ENCODE measurements at places on chromosomes 1 and 21. TPM values are rescaled to one million over a fixed set of nuclear protein-coding genes. Genes with fewer than 3 reads are reported as not detected.

DNA sequence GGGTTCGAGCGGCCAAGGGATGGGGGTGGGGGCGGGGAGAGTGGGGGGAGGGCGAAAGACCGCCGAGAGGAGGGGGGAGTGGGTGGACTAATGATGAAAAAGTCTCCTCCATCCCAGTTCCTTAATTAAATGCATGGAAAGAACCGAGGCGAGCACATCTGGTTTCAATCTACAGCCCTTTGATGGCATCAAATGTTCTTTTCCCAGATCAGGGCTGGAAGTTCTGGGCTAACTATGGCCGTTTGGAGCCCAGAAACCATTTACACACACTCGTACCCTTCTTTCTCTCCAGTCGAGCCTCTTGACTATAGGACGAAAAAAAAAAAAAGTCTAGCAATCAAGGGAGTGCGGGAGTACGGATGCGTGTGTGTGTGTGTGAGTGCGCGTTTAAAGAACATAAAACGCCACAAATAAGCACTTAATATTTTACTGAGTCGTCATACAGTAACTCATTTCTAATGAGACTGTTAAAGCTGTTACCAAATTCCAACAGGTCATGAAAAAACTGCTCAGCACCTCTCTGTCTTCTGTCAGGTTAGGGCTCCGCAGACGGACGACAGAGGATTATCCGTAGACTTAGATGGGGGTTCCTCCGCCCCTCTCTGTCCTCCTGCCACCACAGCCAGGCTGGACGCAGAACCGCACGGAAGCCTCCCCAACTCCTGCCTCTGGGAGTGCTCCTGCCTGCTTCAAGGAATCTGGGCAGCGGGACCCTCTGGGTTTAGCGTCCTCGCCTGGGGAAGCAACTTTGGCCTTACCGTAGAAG lies 2.1 kb upstream of the PRRX1 start:
- peak; percentile 33 for DNase-seq

Gene FCRLA
- not detected for total RNA-seq

DNA sequence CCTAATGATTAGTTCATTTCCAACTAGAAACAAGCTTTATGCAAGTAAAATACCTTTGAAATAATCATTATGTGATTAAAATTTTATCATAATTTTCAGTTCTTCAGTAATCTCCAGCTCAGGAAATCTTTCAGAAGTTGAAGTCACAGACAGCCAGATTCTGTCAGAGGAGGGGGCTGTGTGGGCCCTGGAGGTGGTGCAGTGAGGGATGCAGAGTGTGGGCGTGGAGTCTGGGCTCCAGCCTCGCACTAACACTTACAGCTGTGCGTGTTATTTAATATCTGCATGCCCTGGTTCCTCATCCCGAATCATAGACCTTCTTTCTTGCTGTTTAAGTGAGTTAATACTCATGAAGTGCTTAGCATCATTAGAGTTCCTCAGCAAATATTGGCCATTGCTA lies 23.9 kb downstream of the WDR64 start:
- no peak for DNase-seq

Gene UHMK1
- 73.4 TPM for total RNA-seq

GRCh38 chr1:111222308-111223125 lies 5.0 kb upstream of the CHI3L2 start:
- DNase-seq = peak; percentile 91

- no peak for DNase-seq
These were observed 153.9 kb upstream of the LMO4 start for GRCh38 chr1:87174724-87175245.

Gene SYT6
- total RNA-seq = 0.43 TPM

GRCh38 chr21:31730712-31731055 lies 1.2 kb downstream of the SCAF4 start:
- DNase-seq = peak; percentile 38

Gene CNKSR1
- 0.27 TPM for total RNA-seq

- DNase-seq = no peak
These were observed 106.9 kb downstream of the RIPK4 start for GRCh38 chr21:41659791-41660560.

DNA sequence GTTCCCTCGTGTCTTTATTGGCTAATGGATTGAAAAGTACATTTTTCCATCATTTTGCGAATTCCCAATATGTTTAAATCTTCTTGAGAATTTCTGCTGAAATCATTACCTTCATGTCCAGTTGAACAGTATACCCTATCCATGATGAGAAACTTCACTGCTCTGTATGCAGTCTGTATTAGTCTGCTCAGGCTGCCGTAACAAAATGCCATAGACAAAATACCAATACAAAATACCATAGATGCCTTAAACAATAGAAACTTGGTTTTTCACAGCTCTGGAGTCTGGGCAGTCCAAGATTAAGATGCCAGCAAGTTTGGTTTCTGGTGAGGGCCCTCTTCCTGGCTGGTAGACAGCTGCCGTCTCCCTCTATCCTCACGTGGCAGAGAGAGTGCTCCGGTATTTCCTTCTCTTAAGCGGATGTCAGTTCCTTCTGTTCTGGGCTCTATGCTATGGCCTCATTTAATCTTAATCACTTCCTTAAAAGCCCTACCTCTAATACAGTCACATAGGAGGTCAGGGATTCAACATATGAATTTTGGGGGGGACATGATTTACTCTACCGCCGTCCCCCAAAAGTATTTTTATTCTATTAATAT lies 27.0 kb downstream of the CXADR start:
- no peak for DNase-seq

Gene CLCA1
- total RNA-seq = not detected

DNA sequence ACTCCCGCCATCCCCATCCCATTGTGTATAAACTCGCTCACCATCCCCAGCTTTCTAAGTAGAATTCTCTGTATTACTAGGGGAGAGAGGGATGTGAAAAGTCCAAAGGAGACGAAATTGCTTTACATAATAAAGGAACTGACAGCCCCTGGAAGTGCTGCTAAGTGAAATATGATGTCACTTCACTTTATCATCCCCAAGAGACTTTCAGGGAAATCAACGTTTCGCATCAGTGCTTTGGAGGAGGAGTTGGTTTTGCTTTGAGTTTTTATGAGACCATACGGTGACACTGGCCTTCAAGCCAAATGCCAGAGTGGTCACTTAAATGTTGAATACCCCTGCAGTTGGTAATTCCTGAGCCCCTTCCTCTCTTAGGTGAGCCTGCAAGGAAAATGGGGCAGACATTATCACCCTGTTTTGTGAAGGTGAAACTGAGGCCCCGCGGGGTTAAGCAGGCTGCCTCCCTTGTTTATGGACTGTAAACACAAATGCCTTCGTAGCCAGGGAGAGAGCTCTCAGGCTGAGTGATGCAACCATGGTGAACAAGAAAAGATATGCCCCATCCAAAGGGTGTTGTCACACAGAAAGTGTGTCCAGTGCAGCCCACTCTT lies 58.4 kb upstream of the KAZN start:
- no peak for DNase-seq

Gene GUCA2B
- total RNA-seq = not detected

GRCh38 chr1:166489356-166489669 lies 322.5 kb upstream of the FAM78B start:
- no peak for DNase-seq

- DNase-seq = no peak
These were observed 33.7 kb upstream of the GUCA2A start for GRCh38 chr1:42198251-42198650.

- peak; percentile 32 for DNase-seq
These were observed 89.6 kb downstream of the PKN2 start for GRCh38 chr1:88773540-88774150.

Gene ACKR1
- 3.9 TPM for total RNA-seq

DNA sequence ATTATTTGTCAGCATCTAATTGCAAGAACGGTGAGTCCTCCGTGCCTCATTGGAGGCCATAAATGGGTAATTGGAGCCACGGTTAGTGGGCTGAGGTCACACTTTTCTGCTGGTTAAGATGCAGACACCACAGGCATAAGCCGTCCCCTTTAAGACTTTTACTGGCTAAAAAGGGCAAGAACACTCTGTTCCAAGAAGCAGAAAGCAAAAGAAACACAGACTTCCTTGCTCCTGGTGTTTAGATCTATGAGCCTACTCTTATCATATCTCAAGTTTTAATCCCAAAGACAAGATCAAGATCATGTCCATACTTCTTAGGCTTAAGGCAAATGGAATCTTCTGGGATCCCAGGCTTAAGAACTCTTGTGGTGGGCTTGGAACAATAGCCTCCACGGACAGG lies 17.3 kb upstream of the GJA5 start:
- no peak for DNase-seq

GRCh38 chr1:40034869-40035268 lies 5.7 kb upstream of the CAP1 start:
- no peak for DNase-seq

Gene FBLIM1
- total RNA-seq = 48.3 TPM

DNA sequence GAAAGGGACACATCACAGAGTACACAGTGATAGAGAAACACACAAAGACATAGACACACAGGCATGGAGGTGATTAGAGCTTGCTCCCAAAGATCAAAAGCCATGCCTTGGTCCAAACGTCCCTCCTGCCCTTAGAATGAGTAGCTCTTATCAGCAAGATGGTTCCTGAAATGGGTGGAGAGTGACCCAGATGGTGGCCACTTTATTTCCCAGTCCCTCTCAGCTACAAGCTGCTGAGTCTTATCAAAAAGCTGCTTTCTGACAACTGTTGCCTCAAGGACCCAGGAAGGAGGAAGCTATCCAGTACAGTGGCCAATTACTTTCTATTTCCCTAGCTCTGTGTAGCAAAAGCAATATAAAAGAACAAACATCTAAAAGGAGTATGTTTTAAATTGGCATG lies 7.7 kb upstream of the CLCA1 start:
- DNase-seq = no peak

GRCh38 chr1:117780687-117781475 lies 148.5 kb downstream of the GDAP2 start:
- DNase-seq = no peak

DNA sequence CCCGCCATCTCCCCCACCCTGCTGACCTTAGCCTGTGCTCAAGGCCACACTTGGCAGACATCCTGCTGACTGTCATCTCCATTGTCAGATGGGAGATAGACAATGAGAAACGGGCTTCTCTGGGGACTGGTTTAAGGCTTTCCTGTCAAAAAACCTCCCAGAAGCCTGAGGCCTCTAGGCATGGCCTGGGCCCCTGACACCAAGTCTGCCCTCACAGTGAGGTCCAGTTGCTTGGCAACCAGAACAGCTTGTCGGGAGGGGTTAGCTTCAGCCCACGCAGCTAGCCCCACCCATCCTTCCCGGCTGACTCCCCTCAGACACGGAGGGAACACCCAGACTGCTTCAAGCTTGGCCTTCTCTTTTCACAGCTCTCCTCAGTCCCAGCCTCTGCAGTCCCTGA lies 11.0 kb downstream of the PLEKHA6 start:
- DNase-seq = peak; percentile 74

Gene LCE2C
- total RNA-seq = not detected

Gene OSCP1
- total RNA-seq = 10.1 TPM

DNA sequence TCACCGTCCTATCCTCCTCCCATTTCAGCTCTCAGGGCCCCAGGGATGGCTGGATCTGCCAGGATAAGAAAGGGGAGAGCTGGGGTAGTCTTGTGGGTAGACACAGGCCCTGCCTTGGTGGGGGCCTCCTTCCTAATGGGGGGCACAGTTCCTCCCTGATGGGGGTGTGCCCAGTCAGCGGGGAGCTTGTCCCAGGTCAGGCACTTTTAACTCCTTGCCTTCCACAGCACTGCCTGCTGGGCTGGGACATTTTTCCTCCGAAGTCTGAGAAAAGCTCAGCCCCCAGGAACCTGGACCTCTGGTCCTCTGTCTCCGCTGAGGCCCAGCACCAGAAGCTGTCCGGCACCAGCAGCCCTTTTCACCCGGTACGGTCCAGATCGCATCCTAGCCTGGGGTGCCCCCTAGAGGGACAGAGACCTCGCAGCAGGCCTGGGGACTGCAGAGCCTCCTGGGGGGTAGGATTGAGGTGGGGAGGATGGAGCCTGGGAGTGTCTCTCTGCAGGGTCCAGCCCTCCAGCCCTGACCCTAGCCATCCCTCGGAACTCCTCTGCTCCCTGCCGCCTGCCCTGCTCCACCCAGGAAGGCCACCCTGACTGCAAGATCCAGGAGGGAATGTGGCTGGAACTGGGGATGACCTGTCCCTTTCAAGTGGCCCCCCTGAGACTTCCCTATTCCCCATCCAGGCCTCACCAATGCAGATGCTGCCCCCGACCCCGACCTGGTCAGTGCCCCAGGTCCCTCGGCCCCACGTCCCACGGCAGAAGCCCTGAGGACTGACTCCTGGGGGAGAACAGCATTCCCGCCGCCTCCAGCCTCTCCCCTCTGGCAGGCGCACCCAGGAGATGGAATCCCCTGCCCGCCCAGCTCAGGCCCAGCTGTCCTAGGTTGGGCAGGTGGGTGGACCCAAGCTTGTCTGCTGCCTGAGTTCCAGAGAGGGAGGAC lies 12.0 kb downstream of the MIIP start:
- peak; percentile 59 for DNase-seq

DNA sequence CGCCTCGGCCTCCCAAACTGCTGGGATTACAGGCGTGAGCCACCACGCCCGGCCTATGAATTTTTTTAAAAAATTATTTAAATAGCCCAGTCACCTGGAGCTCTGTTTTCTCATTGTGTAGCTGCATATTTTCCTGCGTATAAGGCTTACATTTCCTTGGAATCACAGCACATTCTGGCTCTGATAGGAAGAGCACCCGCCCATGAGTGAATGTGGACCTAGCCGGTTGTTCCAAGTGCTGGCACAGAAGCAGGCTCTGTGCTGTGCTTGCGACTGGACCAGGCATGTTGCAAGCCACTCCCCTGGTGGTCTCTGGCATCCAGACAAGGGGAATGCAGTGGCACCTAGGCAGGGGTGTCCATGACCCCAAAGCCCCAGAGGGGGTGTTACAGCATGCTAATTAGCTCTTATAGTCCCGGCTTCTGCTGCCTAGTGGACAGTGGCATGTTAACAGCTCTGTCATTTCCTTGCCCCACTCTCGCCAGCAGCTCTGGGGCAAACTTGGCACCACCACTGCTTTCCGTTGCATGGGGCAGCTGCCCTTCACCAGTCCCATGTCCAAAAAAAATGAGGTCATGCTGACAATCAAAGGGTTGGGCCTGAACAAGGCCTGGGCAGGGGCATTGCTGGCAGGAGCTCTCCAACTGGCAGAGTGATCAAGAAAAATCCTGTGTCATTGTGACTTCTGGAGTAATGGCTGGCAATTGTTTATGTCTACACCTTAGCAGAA lies 5.2 kb upstream of the VTCN1 start:
- DNase-seq = peak; percentile 50

Gene ERMAP
- total RNA-seq = 16.5 TPM

GRCh38 chr1:185440877-185441276 lies 123.8 kb upstream of the IVNS1ABP start:
- no peak for DNase-seq
